ENCODE measurements at places on chromosomes 12 and 14. TPM values are rescaled to one million over a fixed set of nuclear protein-coding genes. Genes with fewer than 3 reads are reported as not detected.

DNA sequence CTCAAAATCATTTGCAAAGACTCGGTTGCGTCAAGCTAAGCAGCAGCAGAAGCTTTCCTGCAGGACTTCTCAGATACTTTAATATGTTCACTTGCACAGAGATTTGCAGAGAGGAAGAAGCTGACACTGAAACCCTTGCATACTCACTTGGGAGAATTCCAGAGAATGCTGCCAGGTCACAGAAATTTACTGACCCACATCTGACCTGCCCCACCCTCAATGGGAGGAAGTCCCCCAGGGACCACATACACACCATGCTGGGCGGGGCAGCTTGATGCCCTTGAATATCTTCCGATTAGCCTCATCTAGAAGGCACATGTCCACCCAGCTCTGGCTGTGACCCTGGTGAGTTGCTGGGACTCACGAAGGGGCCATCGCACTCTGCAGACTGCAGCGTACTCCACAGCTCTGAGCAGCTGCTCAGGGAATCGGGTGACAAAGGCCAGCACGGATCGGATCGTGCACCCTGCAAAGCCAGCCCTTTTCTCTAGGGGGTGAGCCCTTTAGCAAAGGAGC, 83.2 kb downstream of the ITPK1 start:
- H3K4me3 ChIP-seq = no peak overlapping the region
- DNase-seq = no peak
- no peaks in the 10 kb centered on the region for H3K27me3 ChIP-seq
- no peak overlapping the region for H3K27ac ChIP-seq
- no peaks in the 10 kb centered on the region for H3K4me1 ChIP-seq

DNA sequence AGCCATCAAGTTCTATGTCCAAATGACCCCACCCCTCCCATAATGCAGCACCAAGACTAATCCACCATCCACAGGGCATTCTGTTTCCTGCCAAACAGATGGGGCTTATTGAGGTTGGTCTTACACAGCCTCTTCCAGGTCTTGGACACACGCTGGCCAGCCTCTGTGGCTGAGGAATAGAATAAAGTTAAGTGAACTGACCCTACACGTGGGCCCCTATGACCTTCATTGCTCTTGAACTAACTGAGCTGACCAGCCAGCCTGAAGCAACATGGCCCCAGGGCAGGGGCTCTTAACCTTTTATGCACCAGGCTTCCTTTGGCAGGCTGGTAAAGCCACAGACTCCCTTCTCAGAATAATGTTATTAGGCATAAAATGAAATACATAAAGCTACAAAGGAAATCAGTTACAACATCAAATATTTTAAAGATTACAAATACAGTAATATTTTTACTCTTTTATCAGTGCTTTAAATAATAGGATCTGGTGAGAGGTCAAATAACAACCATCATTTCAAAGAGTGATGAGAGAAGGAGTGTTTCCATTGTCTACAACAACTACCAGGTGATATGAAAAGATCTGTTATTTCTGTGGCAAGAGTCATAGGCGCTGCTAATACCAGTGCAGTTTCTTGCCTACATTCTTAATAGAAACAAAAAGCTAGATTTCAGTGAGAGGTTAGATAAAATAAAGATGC, 192.9 kb upstream of the NUDT4 start:
- H3K4me1 ChIP-seq = no peaks in the 10 kb centered on the region
- no peak overlapping the region for H3K4me3 ChIP-seq
- no peak for DNase-seq
- no peak overlapping the region for H3K27ac ChIP-seq
- H3K36me3 ChIP-seq = no peaks in the 10 kb centered on the region

- H3K4me1 ChIP-seq = peaks cover 2% of the 10 kb centered on the region
- no peak overlapping the region for H3K4me3 ChIP-seq
- H3K36me3 ChIP-seq = peaks cover 50% of the 10 kb centered on the region
- H3K27me3 ChIP-seq = no peaks in the 10 kb centered on the region
- DNase-seq = no peak
Measured at GRCh38 chr12:112456029-112456428, 37.3 kb downstream of the PTPN11 start.

- DNase-seq = no peak
- no peaks in the 10 kb centered on the region for H3K27me3 ChIP-seq
- H3K4me3 ChIP-seq = no peak overlapping the region
- no peak overlapping the region for H3K27ac ChIP-seq
- no peaks in the 10 kb centered on the region for H3K36me3 ChIP-seq
Measured at GRCh38 chr12:70745048-70745447, 107.8 kb upstream of the PTPRB start.

DNA sequence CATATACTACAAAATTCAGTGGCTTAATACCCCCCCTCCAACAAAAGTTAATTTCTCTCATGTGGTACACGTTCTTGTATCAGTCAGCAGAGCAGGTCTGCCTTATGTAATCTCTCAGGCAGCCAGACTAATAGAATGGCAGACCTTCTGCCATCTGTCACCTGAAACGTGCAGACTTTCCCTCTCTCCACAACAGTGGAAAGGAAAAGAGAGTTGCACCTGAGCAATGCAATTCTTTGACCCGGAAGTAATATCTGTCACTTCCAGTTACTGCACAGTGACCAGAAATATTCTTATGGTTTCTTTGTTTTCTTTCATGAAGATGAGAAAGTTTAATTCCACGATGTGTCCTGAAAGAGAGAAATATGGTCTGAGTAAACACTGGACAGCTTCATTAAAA, 14.4 kb downstream of the KERA start:
- H3K27ac ChIP-seq = no peak overlapping the region
- no peaks in the 10 kb centered on the region for H3K36me3 ChIP-seq
- DNase-seq = no peak

DNA sequence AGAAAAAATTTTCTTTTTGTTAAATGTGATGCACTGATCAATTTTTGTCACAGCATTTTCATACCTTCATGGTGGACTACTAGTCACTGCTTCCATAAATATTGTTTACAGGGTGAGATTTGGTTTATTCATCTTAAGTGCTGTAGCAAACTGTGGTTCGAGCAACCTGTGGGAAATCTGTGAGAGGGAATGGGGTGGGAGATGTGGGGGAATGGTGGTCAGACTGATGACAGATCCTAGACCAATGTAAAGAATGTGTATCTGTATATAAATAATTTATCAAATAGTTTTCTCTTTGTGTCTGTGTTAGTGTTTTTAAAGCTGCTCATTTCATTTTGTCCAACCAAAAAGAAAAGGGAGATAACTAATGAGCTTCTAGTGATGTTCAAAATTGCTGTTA, 26.7 kb downstream of the CSRP2 start:
- no peak for DNase-seq
- H3K27me3 ChIP-seq = no peaks in the 10 kb centered on the region
- H3K4me1 ChIP-seq = no peaks in the 10 kb centered on the region
- no peak overlapping the region for H3K27ac ChIP-seq
- peaks cover 12% of the 10 kb centered on the region for H3K36me3 ChIP-seq

DNA sequence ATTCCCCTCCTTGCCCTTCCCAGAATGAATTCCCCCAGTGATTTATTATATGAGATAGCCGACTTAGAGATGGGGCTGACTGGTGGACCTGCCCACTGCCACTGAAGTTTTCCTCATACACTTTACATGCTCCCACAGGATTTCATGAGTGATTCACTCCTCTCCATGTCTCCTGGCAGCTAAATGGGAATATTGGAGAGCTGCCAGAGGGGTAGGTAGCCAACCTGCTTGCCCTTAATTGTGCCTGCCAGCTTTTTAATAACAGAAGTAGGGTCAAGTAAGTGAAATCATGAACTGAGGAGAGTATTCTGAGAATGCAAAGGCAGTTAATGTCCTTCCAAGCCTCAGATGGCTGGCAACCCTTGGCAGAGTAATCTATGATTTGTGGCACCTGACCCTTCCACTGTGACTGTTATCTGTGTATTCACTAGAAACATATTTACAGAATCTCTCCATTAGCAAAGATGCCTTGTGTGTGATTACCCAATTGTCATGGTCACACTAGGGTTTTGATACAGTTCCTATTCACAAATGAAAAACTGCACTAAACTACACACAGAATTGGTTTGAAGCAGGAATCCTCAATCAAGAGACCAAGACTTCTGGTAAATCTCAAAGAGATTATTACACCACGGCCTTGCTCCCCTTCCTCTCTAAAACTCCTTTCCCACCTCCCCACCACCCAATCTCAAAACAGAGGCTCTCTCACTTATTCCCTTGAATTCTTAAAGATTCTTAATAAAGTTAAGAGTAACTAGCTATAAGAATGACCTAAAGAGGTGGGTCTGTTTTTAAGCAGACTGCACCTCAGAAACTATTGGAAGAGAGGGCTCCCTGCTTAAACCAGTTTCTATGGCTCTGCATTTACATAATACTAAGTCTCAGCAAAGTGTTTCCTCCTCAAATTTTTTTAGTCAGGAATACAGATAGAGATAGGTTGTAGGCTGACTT, 17.2 kb downstream of the NKX2-1 start:
- peaks cover 100% of the 10 kb centered on the region for H3K27me3 ChIP-seq
- no peak overlapping the region for H3K4me3 ChIP-seq
- DNase-seq = no peak
- no peaks in the 10 kb centered on the region for H3K4me1 ChIP-seq
- no peak overlapping the region for H3K27ac ChIP-seq

DNA sequence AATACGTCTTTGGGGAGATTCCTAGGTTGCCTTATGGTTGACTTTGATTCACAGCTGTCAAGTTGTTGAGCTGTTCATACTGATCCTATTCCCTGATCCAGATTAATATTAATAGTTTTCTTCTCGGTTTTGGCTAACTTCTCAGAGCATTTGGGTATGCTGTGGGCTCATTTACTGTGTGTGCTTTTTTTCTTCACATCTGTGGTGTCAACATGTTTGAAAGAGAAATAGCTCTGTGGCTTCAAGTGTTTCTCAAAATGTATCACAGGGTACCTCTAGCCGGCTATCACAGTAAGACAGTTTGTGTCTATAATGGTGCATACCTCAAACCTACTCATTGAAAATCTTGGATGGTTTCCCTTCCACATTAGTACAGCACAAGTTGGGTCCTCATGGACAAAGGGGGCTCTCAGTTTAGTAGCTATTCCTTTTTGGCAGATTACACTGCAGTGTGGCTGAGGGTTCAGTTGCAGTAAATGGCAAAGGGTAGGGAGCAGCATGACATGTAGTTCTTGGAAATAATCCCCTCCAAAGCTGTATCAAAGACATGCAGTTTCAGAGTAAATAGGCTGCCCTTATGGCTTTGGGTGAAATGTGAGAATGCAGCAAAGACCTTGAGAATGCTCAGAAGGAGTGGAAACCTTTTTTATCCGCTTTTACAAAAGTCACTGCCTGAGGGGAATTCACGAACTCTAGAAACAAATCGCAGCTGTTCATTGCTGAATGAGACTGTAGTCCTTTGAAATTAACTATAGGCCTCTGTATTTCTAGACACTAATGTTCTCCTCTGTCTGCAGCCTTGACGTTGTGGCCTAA, 102.4 kb upstream of the ATF1 start:
- H3K4me1 ChIP-seq = peaks cover 36% of the 10 kb centered on the region
- no peaks in the 10 kb centered on the region for H3K36me3 ChIP-seq
- no peak overlapping the region for H3K27ac ChIP-seq
- no peak overlapping the region for H3K4me3 ChIP-seq

The PPM1H gene
- 0.35 TPM for total RNA-seq

The C14orf39 gene
- 1.5 TPM for total RNA-seq

The PLEK2 gene
- total RNA-seq = 3.7 TPM

The GALNT16 gene
- total RNA-seq = 0.32 TPM

Data from A673 (cell line).